ENCODE measurements at places on chromosomes 5 and 9.

- no peaks in the 10 kb centered on the region for H3K36me3 ChIP-seq
- H3K4me3 ChIP-seq = no peak overlapping the region
- no peaks in the 10 kb centered on the region for H3K4me1 ChIP-seq
- no peak for DNase-seq
- H3K27ac ChIP-seq = no peak overlapping the region
- H3K27me3 ChIP-seq = no peaks in the 10 kb centered on the region
Measured at GRCh38 chr9:36835271-36835996, 198.6 kb downstream of the PAX5 start.

GRCh38 chr5:141850244-141850768 is 27.9 kb downstream of the PCDH1 start:
- H3K4me1 ChIP-seq = no peaks in the 10 kb centered on the region
- H3K27ac ChIP-seq = peak overlapping the region; percentile 55
- peak; percentile 5 for DNase-seq
- H3K36me3 ChIP-seq = no peaks in the 10 kb centered on the region
- peak overlapping the region; percentile 79 for H3K4me3 ChIP-seq
- no peaks in the 10 kb centered on the region for H3K27me3 ChIP-seq

- DNase-seq = no peak
- H3K27ac ChIP-seq = no peak overlapping the region
- H3K27me3 ChIP-seq = no peaks in the 10 kb centered on the region
- H3K4me1 ChIP-seq = no peaks in the 10 kb centered on the region
Measured at GRCh38 chr9:91655215-91655614, 231.6 kb upstream of the NFIL3 start.

DNA sequence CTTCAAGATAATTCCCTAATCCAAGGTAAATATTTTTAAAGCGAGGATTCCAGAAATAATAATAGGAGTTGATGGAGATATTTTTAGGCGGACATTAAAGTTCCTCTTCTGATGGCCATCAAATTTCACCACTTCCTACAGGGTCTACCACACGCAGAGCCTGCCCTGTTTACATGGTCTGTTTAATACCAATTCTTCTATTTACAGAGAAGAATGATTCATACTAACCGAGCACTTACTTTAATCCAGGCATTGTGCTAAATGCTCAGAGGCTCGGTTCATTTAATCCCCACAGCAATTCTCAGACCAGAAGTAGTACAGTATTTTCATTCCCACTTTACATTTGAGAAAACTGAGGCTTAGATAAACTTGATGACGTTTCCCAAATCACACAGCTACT is 3.0 kb upstream of the ITGA1 start:
- no peaks in the 10 kb centered on the region for H3K27me3 ChIP-seq
- H3K27ac ChIP-seq = no peak overlapping the region
- no peak for DNase-seq
- peaks cover 12% of the 10 kb centered on the region for H3K4me1 ChIP-seq

DNA sequence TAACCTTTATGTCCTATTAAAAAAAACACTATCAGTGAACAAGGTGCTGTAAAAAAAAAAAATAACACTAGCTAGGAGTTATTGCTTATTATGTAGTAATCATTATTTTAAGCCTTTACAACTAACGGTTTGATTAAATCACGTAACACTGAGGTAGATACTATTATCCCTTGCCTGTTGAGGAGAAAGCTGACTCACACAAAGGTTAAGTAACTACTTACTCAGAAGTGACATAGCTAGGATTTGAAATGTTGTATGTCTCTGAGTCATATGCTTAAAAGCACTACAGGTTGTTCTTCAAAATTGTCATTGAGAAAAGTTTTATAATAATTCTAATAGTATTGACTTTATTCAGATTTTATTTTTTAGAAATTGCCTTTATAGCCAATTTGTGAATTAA is 8.8 kb downstream of the TENT2 start:
- H3K36me3 ChIP-seq = peaks cover 41% of the 10 kb centered on the region
- DNase-seq = no peak
- no peaks in the 10 kb centered on the region for H3K4me1 ChIP-seq
- H3K4me3 ChIP-seq = no peak overlapping the region
- no peak overlapping the region for H3K27ac ChIP-seq
- H3K27me3 ChIP-seq = no peaks in the 10 kb centered on the region

GRCh38 chr5:3597167-3598007 is 1.8 kb downstream of the IRX1 start:
- H3K4me3 ChIP-seq = no peak overlapping the region
- H3K27me3 ChIP-seq = peaks cover 10% of the 10 kb centered on the region
- H3K27ac ChIP-seq = no peak overlapping the region
- DNase-seq = no peak
- no peaks in the 10 kb centered on the region for H3K36me3 ChIP-seq
- no peaks in the 10 kb centered on the region for H3K4me1 ChIP-seq

DNA sequence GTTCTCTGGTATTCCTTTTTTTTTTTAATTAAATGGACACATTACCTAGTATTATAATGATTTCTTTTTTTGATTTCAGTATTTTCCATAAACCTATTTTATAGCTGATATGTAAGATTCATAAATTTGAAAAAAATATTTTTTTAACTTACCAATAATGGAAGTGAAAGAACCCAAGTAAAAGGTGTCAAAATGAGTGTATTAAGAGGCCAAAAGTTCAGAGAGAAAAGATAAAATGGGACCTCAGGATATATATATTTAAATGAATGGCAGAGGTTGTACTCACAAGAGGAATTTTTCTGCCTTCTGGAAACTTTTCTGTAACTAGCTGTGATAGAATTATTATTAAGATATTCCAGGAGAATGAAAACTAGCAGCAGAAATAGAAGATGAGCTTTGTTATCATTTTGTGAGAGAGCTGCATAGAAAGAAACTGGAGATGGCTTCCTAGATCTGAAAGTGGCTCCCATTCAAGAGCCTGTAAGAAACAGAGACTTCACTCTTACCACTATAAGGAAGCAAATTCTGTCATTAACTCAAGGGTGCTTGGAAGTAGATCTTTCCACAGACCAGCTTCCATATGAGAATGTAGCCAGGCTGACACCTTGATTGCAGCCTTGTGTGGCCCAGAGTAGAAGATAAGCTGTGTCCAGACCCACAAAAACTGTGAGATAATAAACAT is 91.7 kb downstream of the MRPS30 start:
- no peak overlapping the region for H3K27ac ChIP-seq
- no peak overlapping the region for H3K4me3 ChIP-seq
- no peaks in the 10 kb centered on the region for H3K27me3 ChIP-seq
- H3K4me1 ChIP-seq = no peaks in the 10 kb centered on the region
- no peak for DNase-seq

DNA sequence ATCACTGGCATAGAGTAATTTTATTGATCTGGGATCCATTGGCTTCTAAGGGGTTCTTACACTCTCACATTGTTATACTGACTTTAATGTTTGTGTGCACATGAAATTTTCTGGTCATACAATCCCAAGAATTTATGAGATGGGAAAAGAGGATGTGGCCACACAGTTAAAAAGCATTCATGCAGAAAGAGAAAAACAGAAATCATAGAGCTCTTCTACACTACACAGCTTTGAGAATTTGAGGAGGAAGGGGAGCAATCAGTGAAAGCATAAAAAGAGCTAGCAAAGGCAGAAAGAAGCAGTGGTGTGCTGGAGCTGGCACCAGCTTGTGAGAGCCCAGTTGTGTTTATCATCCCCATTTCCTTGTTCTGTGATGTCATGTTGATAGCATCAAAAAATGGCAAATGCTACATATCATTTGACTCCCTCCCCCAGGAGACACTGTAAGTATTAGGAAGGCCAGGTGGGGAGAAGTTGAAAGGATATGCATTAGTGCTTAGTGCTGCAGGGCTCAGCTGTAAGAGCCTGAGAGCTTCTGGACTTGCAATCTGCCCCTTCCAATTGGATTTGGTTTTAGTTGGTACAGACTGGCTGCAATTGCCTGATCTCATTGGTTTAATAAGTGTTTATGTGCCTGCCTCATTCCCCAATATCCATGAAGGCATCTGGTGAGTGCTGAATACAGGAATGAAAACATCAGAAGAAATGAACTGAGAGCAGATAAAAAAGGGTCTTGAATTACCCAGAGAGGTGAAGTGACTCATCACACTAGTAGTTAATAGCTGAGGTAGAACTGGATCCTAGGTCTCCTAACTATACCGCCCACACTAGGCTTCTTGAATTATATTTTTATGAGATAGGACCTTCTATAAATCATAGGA is 30.9 kb downstream of the RHOBTB3 start:
- H3K36me3 ChIP-seq = no peaks in the 10 kb centered on the region
- no peak for DNase-seq
- H3K27me3 ChIP-seq = no peaks in the 10 kb centered on the region
- H3K27ac ChIP-seq = no peak overlapping the region
- peaks cover 4% of the 10 kb centered on the region for H3K4me1 ChIP-seq

GRCh38 chr5:82673057-82673809 is 395.1 kb upstream of the RPS23 start:
- no peak for DNase-seq
- H3K27me3 ChIP-seq = no peaks in the 10 kb centered on the region
- no peak overlapping the region for H3K4me3 ChIP-seq
- H3K27ac ChIP-seq = no peak overlapping the region
- no peaks in the 10 kb centered on the region for H3K4me1 ChIP-seq

GRCh38 chr5:92548346-92548745 is 1032.7 kb downstream of the NR2F1-AS1 start:
- H3K27ac ChIP-seq = no peak overlapping the region
- no peaks in the 10 kb centered on the region for H3K4me1 ChIP-seq
- H3K4me3 ChIP-seq = no peak overlapping the region
- no peak for DNase-seq
- H3K36me3 ChIP-seq = no peaks in the 10 kb centered on the region

DNA sequence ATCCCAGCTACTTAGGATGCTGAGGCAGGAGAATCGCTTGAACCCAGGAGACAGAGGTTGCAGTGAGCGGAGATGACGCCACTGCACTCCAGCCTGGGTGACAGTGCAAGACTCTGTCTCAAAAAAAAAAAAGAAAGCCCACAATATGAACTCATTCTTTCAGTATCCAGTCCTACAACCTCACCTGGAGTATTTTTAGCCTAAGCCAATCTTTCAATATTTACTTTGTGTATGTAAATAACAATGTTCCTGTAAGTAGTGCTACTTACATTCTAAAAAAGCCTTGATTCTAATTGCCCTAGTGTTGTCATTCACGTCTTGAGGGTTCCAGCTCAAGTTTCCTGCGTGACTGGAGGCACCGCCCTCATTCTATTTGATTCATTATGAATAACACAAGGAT is 62.0 kb downstream of the BHMT start:
- H3K4me3 ChIP-seq = no peak overlapping the region
- H3K36me3 ChIP-seq = no peaks in the 10 kb centered on the region
- no peaks in the 10 kb centered on the region for H3K27me3 ChIP-seq
- no peak for DNase-seq

DNA sequence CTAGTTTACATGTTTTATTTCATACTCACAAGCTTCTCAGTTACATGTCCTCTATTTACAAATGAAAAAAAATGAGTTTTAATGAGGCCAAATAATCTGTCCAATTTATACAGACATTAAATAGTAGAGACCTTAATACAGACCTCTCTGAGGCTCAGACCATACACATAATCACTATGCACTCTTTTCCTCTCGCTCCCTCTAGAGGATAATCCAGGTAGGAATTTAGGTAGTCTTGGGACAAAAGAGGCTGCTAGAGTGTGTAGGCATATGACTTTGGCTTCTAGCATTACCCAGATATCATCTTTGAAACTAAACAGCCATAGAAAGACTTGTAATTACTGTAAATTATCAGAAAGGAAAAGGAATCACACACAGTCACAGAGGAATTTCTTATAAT is 444.7 kb downstream of the HINT1 start:
- H3K4me3 ChIP-seq = no peak overlapping the region
- no peak overlapping the region for H3K27ac ChIP-seq
- no peaks in the 10 kb centered on the region for H3K36me3 ChIP-seq
- DNase-seq = no peak

DNA sequence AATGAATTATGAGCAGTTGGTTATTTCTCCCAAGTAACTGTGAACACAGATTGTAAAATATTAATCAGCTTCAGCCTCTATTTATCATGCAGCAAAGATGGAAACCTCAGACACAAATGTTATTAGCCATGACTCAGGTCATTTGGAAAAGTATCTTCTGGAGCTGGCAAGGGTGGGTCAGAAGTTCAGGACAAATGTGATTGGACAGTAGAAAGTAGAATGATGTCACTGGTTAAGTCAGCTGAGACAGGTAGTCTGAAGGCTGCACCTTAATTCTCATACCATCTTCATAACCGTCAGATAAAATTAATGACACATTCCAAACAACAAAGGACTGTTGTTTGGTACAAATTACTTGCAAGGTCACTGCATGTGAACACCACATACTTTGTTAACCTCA is 140.2 kb downstream of the EMB start:
- no peaks in the 10 kb centered on the region for H3K4me1 ChIP-seq
- DNase-seq = no peak
- H3K4me3 ChIP-seq = no peak overlapping the region
- H3K36me3 ChIP-seq = no peaks in the 10 kb centered on the region
- H3K27me3 ChIP-seq = no peaks in the 10 kb centered on the region

GRCh38 chr9:35257986-35258659 is 96.3 kb downstream of the UNC13B start:
- no peak for DNase-seq
- H3K4me1 ChIP-seq = no peaks in the 10 kb centered on the region
- no peak overlapping the region for H3K27ac ChIP-seq
- no peaks in the 10 kb centered on the region for H3K27me3 ChIP-seq
- no peaks in the 10 kb centered on the region for H3K36me3 ChIP-seq

DNA sequence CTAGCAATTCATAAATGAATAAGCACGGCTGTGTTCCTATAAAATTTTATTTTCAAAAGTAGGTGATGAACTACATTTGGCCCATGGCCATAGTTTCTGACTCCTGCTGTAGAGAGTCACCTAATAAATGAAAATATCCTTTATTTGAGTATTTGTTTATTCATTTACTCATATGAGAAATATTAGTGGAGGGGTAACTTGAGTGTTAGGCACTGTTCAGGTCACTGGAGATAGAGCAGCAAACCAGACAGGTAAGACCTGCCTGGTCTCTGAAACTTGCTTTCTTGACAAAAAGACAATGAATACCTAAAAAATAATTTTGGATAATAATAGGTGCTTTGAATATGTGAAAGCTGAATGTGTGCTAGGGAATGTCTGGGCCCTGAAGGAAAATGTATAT is 68.8 kb downstream of the YIPF5 start:
- no peak overlapping the region for H3K4me3 ChIP-seq
- H3K27me3 ChIP-seq = no peaks in the 10 kb centered on the region
- no peaks in the 10 kb centered on the region for H3K4me1 ChIP-seq
- DNase-seq = no peak
- no peak overlapping the region for H3K27ac ChIP-seq
- no peaks in the 10 kb centered on the region for H3K36me3 ChIP-seq

- peaks cover 18% of the 10 kb centered on the region for H3K4me1 ChIP-seq
- no peaks in the 10 kb centered on the region for H3K27me3 ChIP-seq
- peak overlapping the region; percentile 29 for H3K4me3 ChIP-seq
- H3K27ac ChIP-seq = peak overlapping the region; percentile 66
Measured at GRCh38 chr5:96896806-96897205, 20.5 kb downstream of the ERAP2 start.

- H3K27me3 ChIP-seq = no peaks in the 10 kb centered on the region
- no peaks in the 10 kb centered on the region for H3K4me1 ChIP-seq
Measured at GRCh38 chr9:110880189-110880588, 158.1 kb downstream of the LPAR1 start.

- H3K4me3 ChIP-seq = no peak overlapping the region
- no peaks in the 10 kb centered on the region for H3K36me3 ChIP-seq
- H3K27me3 ChIP-seq = no peaks in the 10 kb centered on the region
- H3K27ac ChIP-seq = no peak overlapping the region
Measured at GRCh38 chr9:135077497-135078200, 9.8 kb upstream of the OLFM1 start.

- H3K4me1 ChIP-seq = no peaks in the 10 kb centered on the region
- H3K27ac ChIP-seq = no peak overlapping the region
- no peaks in the 10 kb centered on the region for H3K27me3 ChIP-seq
- H3K36me3 ChIP-seq = no peaks in the 10 kb centered on the region
- DNase-seq = no peak
Measured at GRCh38 chr9:110329639-110330230, 7.9 kb downstream of the TXNDC8 start.
